ENCODE measurements at places on chromosomes 12 and 14.

DNA sequence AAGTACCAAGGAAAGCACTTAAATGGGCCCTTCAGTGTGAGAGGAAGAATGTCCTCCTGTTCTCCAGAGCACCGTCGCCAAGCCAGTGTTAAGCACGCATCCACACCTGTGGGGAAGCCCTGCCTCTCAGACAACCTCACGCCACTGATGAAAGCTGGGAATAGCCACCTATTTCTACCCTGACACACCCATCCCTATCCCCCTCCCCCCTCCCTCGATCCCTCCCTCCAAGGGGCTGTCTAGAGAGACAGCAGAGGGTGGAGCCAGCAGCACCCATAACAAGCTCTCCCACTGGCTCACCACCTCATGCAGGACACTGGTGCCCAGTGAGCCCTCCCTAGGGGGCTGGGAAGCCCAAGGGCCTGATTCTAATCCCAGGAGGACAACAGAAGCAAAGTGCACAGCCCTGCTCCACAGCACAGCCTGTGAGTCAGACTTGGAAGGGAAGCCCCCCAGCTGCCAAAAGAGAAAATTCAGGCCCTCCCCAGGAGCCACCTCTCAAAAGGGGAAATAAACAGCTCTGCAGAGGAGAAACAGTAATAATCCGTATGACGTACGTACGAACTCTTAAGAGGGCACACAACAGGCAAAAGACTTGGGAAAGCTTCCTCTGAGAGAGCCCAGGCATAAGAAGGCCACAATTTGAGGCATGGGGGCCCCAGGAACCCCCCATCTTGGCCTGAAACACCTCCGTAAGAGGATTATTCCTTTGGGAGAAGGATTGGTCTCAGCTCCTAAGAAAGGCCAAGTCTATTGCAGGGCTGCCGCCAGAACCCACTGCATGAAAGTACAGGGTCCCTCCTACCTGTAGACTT lies 7.8 kb downstream of the PITPNM2 start:
- no peak for DNase-seq

GRCh38 chr12:76669981-76670380 lies 93.9 kb upstream of the ZDHHC17 start:
- DNase-seq: no peak

DNA sequence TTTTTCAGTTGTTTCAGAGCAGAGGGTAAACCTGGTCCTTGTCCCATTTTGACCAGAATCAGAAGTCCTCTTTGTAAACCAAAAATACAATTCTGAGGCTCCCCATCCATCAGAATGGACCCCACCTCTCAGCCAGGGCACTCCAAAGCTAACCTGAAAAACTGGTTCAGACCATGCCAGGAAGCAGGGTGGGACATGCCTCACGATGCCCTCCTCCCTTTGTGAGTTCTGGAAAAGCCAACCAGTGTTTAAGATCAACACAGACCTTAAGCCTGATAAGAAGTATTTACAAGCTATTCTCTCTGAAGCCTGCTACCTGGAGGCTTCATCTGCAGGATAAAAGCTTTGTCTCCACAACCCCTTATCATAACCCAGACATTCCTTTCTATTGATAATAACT lies 35.4 kb downstream of the TNFAIP2 start:
- no peak for DNase-seq

GRCh38 chr14:58752289-58752688 lies 114.5 kb downstream of the DACT1 start:
- no peak for DNase-seq

- peak; percentile 82 for DNase-seq
These were observed 69.8 kb downstream of the NCOR2 start for GRCh38 chr12:124497658-124498057.

DNA sequence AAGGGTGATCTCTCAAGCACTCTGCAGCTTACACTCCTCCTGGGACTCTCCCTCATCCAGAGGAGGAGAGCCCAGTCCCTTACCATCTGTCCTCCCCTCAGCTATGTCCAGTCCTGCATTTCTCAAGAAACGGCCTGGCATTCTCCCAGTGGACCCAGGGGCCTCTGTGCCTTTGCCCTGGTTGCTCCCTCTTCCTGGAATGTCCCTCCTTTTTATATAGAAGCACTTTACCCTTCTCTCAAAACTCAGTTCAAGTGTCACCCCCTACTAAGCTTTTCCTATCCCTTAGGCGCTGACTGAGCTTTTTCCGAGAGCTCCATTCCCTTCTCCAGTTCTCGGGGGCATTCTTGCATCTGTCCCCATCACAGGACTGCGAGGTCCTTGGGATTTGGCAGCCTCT lies 8.9 kb upstream of the GLRX5 start:
- no peak for DNase-seq

- DNase-seq: no peak
These were observed 874.4 kb downstream of the SLC6A15 start for GRCh38 chr12:84038242-84038641.

DNA sequence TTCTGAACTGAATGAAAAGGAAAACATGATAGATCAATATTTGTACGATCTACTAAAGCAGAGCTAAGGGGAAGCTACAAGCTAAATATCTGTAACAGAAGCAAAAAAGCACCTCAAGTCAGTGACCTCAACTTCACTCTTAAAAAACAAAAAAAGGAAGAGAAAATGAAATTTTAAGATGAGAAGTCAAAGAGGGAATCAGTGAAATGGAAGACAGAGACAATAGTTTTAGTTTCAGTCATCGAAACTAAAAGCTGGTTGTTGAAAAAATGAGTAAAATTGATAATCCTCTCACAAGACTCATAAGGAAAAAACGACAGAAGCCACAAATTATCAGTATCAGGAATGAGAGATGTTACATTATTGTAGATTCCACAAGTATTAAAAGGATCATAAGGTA lies 11.9 kb upstream of the SLC2A13 start:
- no peak for DNase-seq

DNA sequence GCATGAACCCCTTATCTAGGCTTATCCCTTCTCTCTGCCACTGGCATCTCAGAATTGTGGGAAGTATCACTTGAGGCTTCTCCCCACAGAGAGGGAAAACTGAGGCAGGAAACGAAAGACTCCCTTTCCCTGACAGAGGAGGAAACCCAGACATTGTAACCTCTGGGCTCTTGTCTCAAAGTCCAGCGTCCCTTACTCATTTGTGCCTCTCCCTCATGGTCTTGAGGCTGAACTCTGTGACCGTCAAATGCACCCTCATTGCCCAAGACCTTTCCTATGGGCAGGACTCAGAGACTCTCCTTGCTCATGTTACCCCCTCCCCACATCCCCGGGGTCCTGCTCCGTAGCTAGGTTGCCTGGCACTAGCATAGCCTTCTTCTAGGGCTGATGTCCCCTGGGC lies 3.8 kb downstream of the CACNB3 start:
- no peak for DNase-seq

DNA sequence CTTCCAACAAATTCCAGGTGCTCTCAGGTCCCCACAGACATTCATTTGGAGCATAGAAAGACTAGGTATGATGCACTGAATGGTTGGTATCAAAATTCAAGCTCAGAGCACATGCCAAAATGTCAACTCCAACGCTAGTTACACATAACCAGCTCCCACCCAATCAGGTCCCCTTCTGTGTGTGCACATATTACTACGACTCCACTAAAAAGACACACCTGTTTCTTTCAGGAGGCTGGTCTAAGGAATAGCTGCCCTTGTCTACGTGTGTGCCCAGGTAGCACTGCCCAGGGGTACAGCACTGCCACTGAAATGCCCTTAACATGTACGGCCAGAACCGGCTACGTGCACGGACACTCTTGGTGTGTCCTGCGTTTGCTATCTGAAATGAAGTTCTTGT lies 138.1 kb downstream of the KCNK10 start:
- no peak for DNase-seq

GRCh38 chr14:96409701-96410100 lies 17.8 kb downstream of the AK7 start:
- no peak for DNase-seq

DNA sequence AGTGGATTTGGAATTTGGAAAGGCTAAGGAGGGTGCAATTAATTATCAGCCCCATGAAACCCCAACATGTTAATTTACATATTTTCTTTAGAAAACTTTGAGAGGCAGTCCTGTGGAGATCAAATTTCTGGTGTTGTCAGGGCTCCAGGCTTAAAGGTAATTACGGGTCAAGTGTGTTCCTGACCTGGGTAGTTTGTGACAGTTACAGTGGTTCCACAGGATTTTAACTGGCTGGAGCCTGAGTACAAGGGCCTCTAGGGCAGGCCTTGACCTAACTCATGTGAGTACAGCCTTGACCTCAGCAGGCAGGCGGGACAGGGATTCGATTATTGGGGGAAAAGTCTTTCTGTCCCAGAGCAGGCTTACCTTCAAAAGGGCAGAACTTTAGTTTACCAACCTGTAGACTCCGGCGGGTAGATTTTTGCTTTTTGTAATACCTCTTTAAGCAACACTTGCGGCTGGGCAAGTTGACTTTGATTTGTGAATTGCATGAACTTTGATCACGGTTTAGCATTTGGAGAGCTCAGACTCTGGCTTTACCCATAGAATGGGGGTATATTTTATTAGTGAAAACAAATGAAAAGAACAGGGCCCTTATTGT lies 8.4 kb upstream of the PPTC7 start:
- no peak for DNase-seq

GRCh38 chr14:105885561-105886320 lies 359.4 kb downstream of the TMEM121 start:
- no peak for DNase-seq

- no peak for DNase-seq
These were observed 132.2 kb downstream of the ASCL4 start for GRCh38 chr12:107906707-107907106.

GRCh38 chr14:29222006-29222405 lies 455.4 kb downstream of the FOXG1 start:
- no peak for DNase-seq

DNA sequence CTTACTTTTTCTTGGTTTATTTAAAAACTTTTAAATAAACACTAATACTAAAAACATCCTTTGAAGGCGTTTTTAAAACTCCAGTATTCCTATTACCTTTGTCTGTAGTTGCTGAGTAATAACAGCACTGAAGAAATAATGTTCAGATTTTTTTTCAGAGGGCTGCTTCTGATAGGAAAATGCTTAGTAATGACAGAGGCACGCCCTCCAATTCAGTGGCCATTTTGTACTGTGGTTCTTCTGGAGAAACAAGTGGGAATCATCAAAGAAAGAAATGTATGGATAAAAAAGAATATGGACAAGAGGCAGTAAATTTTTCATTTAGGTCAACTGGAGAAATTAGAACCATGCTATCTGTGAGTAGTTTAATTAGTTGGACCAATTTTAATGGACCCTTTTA lies 13.6 kb downstream of the VEZT start:
- DNase-seq: no peak
